ENCODE measurements at places on chromosomes 4 and X.

DNA sequence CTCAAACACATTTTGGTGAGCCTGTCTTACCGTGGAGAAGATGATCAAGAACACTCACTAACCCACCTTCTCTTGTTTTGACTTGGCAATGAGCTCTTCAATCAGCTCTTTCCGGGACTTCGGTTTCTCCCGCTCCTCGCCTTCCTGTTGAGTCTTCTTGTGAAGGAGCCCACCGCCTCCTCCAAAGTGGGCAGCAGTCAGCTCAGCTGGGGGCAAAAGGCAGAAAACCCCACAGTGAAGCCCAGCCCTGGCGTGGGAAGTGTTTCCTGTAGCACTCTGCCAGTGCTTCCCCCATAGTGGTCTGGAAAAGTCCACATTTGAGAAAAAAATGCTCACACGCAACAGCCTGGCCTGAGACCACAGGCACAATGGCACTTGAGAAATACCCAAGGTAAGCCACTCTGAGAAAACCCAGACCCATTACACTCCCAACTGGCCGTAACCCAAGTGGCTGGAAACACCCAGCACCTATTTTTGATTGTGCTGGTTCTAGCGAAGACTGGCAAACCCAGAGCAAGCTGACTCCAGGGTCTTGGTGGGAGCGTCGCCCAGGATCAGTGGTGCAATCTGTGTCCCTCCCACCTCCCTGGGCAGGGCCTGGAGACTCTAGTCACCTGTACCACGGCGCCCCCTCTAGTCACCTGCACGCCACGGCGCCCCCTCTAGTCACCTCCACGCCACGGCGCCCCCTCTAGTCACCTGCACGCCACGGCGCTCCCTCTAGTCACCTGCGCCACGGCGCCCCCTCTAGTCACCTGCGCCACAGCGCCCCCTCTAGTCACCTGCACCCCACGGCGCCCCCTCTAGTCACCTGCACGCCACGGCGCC lies 8.6 kb downstream of the NOP14 start:
- H3K4me3 ChIP-seq, result no peak overlapping the region
- H3K4me1 ChIP-seq, result no peaks in the 10 kb centered on the region
- peaks cover 86% of the 10 kb centered on the region for H3K36me3 ChIP-seq
- no peak for DNase-seq
- H3K27me3 ChIP-seq, result no peaks in the 10 kb centered on the region
- no peak overlapping the region for H3K27ac ChIP-seq

DNA sequence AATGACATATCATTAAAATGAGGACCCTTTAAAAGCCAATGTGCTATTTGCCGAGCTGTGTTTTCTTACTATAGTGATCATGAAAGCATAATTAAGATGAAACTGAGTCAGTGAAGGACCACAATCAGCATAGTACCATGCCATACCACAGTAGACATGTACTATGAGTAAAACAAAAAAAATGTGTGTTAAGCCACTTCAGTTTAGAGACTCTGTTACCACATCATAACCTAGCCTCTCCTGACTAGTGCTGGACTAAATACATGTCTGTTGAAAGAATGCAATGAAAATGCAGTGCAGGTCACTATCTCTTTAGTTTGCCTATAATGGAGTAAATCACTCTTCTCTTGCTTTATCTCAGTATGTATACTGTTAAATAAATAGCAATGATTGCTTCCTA lies 12.3 kb upstream of the DDX53 start:
- no peak overlapping the region for H3K4me3 ChIP-seq
- H3K36me3 ChIP-seq, result no peaks in the 10 kb centered on the region
- H3K4me1 ChIP-seq, result no peaks in the 10 kb centered on the region
- no peaks in the 10 kb centered on the region for H3K27me3 ChIP-seq
- DNase-seq, result no peak

DNA sequence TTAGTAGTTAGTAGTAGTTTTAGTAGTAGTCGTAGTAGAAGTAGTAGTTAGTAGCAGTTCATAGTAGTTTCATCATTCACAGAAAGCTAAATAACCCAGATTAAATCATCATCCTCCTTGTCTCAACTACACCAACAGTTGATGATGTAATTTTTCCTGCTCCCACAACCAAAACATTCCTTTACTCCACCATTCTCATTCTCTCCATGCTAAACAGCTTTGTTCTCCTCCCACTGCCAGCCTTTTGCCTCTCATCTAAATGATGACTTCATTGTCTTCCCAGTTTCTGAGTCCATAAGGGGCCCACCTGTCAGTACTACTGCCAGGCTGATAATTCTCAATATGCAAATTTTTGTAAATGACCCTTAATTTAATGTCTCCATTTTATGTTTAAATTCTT lies 68.9 kb downstream of the ARHGAP24 start:
- no peak for DNase-seq
- H3K27ac ChIP-seq, result no peak overlapping the region
- H3K4me1 ChIP-seq, result no peaks in the 10 kb centered on the region
- H3K36me3 ChIP-seq, result no peaks in the 10 kb centered on the region

GRCh38 chr4:5887011-5887360 lies 5.9 kb downstream of the CRMP1 start:
- no peak overlapping the region for H3K27ac ChIP-seq
- H3K4me3 ChIP-seq, result no peak overlapping the region
- DNase-seq, result no peak

DNA sequence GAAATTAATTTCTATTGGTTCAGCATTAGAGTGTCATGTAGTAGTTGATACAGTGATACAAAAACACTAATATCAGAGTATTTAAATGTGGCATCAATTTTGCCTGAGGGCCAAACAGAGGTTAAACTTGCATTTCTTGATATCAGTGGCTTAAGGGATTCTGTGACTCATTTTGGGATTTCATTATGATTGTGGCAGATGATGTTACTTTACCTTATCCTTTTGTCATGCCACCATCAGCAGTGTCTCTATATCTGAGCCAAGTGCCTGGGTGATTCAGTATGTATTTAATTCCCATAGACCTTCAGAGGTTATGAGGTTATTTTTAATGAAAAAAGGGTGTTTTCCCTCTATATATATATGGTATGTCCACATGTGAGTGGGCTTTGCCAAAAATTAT lies 582.9 kb downstream of the ADGRL3 start:
- H3K36me3 ChIP-seq, result no peaks in the 10 kb centered on the region
- peaks cover 7% of the 10 kb centered on the region for H3K4me1 ChIP-seq
- no peaks in the 10 kb centered on the region for H3K27me3 ChIP-seq
- DNase-seq, result no peak
- H3K4me3 ChIP-seq, result no peak overlapping the region
- no peak overlapping the region for H3K27ac ChIP-seq

DNA sequence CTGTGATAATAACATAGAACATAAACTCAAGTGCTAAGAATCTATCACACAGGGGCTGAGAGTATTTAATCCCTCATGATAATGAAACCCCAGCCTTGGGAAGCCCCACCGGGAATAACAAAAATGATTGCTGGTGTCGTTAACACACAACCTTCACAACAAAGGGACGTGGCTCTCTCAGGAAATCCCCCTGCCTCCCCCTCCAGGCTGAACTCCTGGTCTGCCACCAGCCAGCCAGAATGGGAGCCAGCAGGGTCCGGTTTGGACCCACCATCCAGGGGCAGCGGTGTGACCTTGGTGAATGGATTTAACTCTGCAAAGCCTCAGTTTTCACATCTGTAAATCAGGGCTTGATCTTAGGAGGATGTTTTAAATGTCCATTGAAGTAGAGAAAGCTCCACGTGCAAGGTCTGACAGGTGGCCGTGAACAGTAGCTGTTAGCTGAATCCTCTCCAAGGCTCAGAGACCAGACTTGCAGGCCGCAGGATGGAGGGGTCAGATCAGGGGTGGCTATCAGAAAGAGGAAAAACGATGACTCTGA lies 46.5 kb downstream of the ABLIM2 start:
- DNase-seq, result no peak
- no peaks in the 10 kb centered on the region for H3K36me3 ChIP-seq
- peaks cover 13% of the 10 kb centered on the region for H3K4me1 ChIP-seq
- no peaks in the 10 kb centered on the region for H3K27me3 ChIP-seq
- H3K4me3 ChIP-seq, result no peak overlapping the region

- H3K27ac ChIP-seq, result peak overlapping the region; percentile 86
- peak overlapping the region; percentile 67 for H3K4me3 ChIP-seq
- H3K27me3 ChIP-seq, result no peaks in the 10 kb centered on the region
Measured at GRCh38 chrX:54494989-54495813, 833 bp downstream of the FGD1 start.

GRCh38 chr4:165439344-165439743 lies 60.5 kb downstream of the CPE start:
- H3K36me3 ChIP-seq, result no peaks in the 10 kb centered on the region
- DNase-seq, result no peak
- no peak overlapping the region for H3K4me3 ChIP-seq
- H3K27me3 ChIP-seq, result no peaks in the 10 kb centered on the region
- H3K27ac ChIP-seq, result no peak overlapping the region

DNA sequence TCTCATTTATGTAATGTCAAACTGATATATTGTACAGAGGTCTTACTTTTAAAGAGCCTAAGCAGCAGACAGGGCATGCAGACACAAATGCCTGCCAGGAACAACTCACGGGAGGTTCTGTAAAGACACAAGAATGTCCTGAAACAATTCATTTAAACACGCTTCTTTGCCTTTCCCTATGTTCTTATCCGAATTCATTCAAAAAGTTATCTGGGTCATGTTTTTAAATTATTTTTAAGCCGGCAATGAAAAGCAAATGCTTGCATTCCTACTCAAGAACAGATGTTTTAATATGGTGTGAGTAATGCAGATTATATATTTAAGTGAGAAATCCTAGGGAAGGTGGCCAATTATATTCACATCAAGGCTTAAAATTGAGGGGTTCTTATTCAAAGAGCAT lies 192.6 kb downstream of the PDGFC start:
- H3K4me1 ChIP-seq, result peaks cover 11% of the 10 kb centered on the region
- no peak for DNase-seq
- no peaks in the 10 kb centered on the region for H3K27me3 ChIP-seq
- H3K36me3 ChIP-seq, result no peaks in the 10 kb centered on the region
- H3K4me3 ChIP-seq, result no peak overlapping the region

GRCh38 chr4:183191630-183192029 lies 92.6 kb downstream of the WWC2 start:
- no peaks in the 10 kb centered on the region for H3K27me3 ChIP-seq
- DNase-seq, result no peak
- no peak overlapping the region for H3K27ac ChIP-seq
- no peaks in the 10 kb centered on the region for H3K4me1 ChIP-seq
- H3K36me3 ChIP-seq, result no peaks in the 10 kb centered on the region
- no peak overlapping the region for H3K4me3 ChIP-seq

- no peaks in the 10 kb centered on the region for H3K27me3 ChIP-seq
- H3K4me1 ChIP-seq, result no peaks in the 10 kb centered on the region
- no peak overlapping the region for H3K4me3 ChIP-seq
- no peak for DNase-seq
- no peaks in the 10 kb centered on the region for H3K36me3 ChIP-seq
Measured at GRCh38 chrX:71846429-71846828, 64.2 kb upstream of the NHSL2 start.

- H3K27ac ChIP-seq, result no peak overlapping the region
- no peaks in the 10 kb centered on the region for H3K4me1 ChIP-seq
- H3K27me3 ChIP-seq, result no peaks in the 10 kb centered on the region
- DNase-seq, result no peak
Measured at GRCh38 chrX:20300822-20301221, 34.1 kb upstream of the RPS6KA3 start.

- H3K27ac ChIP-seq, result peak overlapping the region; percentile 92
- H3K27me3 ChIP-seq, result no peaks in the 10 kb centered on the region
- DNase-seq, result peak; percentile 78
- peak overlapping the region; percentile 100 for H3K4me3 ChIP-seq
Measured at GRCh38 chr4:1347410-1347864, 429 bp downstream of the UVSSA start.

- H3K27me3 ChIP-seq, result no peaks in the 10 kb centered on the region
- H3K4me3 ChIP-seq, result no peak overlapping the region
- H3K36me3 ChIP-seq, result no peaks in the 10 kb centered on the region
- no peak for DNase-seq
Measured at GRCh38 chrX:50161127-50161526, 39.7 kb downstream of the AKAP4 start.

DNA sequence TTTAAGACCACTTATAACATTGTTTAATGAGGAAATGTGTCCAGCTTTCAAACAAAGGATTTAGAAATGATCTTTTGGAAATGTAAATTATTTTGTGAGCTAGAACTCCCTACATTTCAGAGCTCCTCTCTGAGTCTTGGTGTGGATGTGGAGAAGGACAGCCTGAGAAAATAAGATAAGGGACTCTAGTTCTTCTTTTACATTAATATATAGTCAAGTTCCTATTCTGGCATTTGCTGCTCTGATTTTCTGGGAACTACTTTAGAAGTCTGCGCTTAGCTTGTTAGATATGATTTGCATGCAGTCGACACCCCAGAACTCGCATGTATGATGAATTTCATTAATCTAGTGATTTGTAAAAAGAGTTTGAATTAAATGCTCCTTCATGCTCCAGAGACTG lies 45.5 kb downstream of the TSPAN7 start:
- H3K4me3 ChIP-seq, result no peak overlapping the region
- H3K27me3 ChIP-seq, result no peaks in the 10 kb centered on the region
- H3K36me3 ChIP-seq, result no peaks in the 10 kb centered on the region
- DNase-seq, result no peak
- no peaks in the 10 kb centered on the region for H3K4me1 ChIP-seq

- H3K27ac ChIP-seq, result no peak overlapping the region
- peaks cover 5% of the 10 kb centered on the region for H3K4me1 ChIP-seq
- no peaks in the 10 kb centered on the region for H3K27me3 ChIP-seq
- H3K4me3 ChIP-seq, result no peak overlapping the region
- H3K36me3 ChIP-seq, result no peaks in the 10 kb centered on the region
- no peak for DNase-seq
Measured at GRCh38 chr4:101286663-101287062, 60.7 kb downstream of the PPP3CA start.

DNA sequence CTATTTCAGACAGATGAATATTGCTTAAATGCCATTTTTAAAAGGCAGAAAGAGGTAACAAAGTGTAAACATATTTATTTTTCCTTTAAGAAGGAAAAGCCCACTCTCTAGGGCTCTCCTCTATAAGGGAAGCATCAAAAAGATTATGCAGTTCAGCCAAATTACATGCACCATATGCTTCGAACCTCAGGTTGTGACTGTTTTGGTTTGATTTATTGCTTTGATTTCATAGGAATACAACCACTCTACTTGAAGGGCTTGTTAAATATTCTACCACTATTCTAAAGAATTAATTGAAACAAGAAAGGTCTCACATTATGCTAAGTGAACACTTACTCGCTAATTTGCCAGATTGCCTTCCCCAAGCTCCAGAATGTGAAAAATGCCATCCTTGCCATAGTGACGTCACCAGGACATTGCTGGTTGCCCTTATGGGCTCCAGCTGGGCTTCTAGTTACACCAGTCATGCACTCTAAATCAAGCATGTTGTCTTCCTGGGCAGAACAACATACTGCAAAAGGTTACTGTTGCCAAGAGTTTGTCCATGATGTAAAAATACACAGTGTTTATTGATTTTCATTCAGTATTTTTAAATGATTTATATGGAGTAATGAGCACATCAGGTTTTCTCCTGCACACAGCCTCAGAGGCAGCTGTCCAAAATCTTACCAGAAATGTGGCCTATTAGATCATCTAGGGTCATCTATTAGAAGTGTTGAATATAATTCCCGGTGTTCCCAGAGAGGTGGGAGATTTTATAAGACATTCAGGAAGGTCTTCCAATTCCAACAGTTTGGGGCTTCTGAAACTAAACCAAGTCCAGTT lies 164.4 kb upstream of the RAPGEF2 start:
- no peaks in the 10 kb centered on the region for H3K27me3 ChIP-seq
- no peaks in the 10 kb centered on the region for H3K36me3 ChIP-seq
- H3K4me1 ChIP-seq, result peaks cover under 1% of the 10 kb centered on the region
- H3K27ac ChIP-seq, result no peak overlapping the region

GRCh38 chrX:81662381-81662780 lies 460.5 kb downstream of the SH3BGRL start:
- no peak for DNase-seq
- no peaks in the 10 kb centered on the region for H3K4me1 ChIP-seq
- H3K36me3 ChIP-seq, result no peaks in the 10 kb centered on the region
- no peaks in the 10 kb centered on the region for H3K27me3 ChIP-seq
